ENCODE measurements at places on chromosomes 2 and 18.

GRCh38 chr18:35971661-35972196 lies 750 bp upstream of the RMP24 start:
- peak; percentile 78 for DNase-seq

- no peak for DNase-seq
These were observed 103.6 kb downstream of the DOCK10 start for GRCh38 chr2:224938651-224939182.

DNA sequence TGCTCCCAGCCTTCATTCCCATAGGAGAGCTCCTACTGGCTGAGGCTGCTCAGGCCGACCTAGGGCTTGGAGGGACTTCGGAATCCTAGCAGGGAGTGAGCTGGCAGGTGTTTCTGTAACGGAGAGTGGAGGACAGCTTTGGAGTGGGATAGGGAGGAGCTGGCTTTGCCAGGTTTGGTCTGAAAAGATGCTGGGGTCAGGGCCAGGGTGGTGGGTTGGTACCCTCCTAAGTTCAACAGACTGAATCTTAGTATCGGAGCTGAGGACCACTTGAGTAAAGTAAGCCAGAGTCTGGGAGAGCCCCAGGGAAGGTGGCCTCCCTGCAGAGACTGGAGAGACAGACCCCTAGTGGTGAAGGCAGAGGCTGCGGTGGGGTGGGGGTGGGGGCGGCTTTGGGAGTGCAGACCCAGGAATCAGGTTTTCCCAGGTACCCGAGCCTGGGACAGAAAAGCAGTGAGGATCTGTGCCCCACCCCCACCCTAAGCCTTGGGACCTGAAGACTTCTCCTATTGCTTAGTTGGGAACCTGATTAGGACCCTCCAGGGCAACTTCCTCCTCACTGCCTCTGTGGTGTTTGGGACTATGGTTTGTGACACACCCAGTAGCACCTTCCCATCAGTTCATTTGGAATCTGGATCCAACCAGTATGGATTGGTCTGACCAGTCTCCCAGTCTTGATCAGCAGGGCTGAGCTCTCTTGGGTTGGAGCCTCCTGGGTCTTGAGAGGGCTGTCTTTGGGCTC lies 3.0 kb downstream of the CNNM4 start:
- peak; percentile 48 for DNase-seq

- DNase-seq: no peak
These were observed 1159.6 kb downstream of the RPIA start for GRCh38 chr2:89850881-89851582.

All from DMS53 (cell line).